ENCODE measurements at places on chromosomes 12 and 14.

- no peak for DNase-seq
Observed at GRCh38 chr14:70891737-70892136, 15.5 kb upstream of the PCNX1 start.

- peak; percentile 91 for DNase-seq
Observed at GRCh38 chr12:6167327-6168280, 32.6 kb upstream of the CD9 start.

- peak; percentile 97 for DNase-seq
Observed at GRCh38 chr12:11719678-11720099, 70.2 kb downstream of the ETV6 start.

DNA sequence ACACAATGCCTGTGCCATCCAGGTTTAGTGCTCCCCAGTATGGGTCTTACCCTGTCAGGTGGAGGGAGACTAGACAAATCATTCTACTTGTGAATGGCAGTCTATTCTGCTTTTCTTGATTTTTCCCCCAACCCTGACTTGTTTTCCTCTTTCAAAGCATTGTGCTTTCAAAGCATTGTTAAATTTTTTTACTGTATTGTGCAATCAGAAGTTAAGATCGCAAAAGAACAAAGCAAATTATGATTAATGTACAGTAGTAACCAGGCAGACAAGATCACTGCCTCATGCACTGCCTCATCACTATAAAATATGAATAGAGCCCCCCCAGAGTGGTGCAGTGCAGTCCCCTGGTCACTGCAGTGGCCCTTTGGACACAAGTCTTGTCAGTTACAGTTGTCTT lies 14.1 kb downstream of the GABARAPL1 start:
- no peak for DNase-seq

DNA sequence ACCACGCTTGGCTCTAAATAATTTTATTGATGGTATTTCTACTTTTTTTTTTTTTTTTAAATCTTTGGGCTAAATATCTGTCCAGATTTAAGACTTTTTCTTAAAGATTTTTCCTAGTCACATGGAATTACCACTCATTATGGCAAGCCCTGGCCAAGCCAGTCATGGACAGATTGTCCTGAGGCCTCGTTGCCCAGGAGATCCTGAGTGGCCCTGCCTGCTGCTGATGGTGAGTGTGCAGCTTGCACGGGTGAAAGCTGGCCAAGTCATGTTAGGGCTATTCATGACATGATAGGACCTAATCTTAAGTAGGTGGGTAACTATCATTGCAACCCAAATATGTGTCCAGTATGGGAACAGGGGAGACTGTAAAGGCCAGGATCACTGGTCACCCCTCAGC lies 27.8 kb downstream of the GUCY2C start:
- no peak for DNase-seq

DNA sequence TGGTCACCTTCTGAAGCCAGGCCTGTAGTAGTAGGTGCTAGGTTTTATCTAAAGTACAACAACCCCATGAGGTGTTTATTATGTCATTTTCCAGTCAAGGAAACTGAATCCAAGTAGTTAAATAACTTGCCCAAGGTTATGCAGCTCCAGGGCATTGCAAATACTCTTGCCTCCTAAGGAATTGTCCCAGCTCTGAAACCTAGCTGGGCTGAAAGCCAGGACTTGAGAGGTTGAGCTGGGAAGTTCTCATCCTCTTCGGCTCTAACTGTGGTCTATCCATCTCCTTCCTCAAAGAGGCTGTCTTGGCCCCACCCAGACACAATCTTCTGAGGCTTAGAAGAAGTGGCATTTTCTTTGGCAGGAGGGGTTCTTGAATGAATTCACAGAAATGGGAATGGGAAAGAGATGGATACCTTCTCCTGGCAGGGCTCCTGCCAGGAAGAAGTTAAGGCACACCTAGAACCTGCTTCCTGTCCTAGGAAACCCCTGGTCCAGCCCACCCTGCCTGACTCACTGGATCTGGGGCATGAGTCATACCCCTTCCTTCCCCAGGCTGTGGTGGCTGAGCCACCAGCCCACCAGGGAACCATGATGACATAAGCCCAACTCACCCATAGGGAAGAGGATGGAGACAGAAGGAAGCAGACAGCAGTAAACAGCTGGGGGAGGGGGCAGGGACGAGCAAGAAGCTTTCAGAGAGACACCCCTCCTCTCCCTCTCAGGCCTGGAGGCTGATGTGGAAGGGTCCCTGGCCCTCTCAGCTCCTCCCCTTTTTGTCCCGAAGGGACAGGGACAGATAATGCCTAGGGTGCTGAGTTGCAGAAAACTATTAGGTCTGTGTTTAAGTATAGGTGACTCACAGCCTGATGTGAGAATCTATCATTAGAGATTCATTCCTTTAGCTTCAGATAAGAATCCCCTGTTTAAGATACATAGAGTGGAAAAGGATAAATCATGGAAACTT lies 2.1 kb upstream of the PLEK2 start:
- peak; percentile 83 for DNase-seq

DNA sequence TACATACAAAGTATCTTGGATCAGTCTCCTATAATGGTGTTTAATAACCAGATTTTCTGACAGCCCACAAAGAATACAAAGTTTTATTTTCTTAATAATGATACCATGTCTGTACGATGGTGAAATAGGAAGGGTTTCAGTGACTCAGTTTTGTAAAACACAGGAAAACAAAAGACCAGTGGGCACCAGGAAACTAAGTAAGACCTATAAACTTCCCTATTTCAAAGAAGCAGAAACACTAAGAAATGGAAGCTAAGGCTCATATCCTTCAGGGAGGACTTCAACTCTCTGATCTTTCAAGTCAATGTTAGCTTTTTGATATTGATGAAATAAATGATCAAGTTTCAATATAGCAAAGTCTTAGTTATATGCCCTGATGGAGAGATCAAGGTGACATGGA lies 196.0 kb downstream of the DUSP6 start:
- DNase-seq, result no peak

DNA sequence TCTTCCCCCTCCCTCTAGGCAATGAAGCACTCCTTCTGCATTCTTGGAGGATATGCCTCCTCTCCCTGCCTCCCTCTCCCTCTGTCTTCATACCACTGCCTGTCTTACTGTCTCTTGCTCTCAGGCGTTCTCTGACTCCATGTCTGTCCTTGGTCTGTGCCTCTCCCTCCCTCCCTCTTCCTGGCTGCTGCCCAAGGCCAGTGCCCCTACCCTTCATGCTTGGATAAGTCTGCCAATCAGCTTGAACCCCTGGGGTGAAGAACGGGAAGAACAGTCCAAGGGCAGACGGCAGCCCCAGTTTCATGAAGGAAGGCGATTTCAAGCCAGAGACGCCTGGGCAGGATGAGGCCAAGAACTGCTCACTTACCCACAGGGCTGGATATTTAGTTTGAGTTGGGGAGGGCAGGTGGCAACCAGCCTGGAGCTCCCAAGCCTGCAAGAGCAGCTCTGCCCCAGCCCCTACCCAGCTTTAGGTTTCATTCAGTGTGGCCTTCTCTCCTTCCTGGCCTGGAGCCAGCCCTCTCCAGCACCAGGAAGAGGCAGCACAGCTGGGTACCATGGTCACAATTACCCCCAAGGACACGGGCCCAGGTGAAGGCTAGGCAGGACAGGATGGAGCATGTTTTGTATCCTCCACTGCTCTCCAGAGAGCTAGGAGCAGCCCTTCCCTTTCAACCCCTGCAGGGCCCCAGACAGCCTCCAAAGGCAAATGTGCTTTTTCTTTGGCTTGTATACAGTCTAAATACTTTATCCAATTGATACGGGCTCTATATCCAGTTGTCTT lies 35.8 kb upstream of the LTBP2 start:
- no peak for DNase-seq

DNA sequence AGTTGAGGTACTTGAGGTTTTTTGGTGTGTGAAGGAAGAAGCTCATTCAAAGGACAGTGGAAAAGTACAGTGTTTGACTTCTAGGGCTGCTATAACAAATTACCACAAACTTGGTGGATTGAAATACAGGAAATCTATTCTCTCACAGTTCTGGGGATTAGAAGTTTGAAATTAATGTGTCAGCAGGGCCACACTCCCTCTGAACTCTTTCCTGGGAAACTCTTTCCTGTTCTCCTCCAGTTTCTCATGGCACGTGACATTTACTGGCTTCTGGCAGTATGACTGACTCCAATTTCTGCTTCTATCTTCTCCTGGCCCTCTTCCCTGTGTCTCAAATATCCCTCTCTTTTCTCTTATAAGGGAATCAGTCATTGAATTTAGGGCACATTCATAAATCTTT lies 160.2 kb downstream of the CCDC91 start:
- no peak for DNase-seq
